ENCODE measurements at places on chromosomes 5 and 9.
A peak's percentile ranks its signal among the peaks of the same experiment; 100 is the strongest.

DNA sequence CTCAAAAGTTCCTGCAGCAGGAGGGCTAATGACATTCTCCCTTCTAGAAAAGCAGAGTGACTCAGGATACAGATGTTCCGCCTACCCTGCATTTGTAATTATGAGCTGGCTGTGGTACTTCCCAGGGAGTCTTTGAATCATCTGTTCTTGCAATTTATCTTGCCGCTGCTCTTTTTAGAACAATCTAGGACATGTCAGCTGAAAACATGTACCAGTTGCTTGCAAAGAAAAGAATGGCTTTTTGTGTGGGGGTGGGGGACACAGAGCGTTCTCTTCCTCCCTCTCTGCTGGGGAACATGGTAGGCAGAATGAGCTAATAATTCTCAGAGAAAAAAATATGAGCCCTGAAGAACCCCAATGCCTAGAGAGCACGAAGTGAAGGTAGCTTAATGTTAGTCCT, 51.7 kb upstream of the TUT7 start:
- DNase-seq: no peak

DNA sequence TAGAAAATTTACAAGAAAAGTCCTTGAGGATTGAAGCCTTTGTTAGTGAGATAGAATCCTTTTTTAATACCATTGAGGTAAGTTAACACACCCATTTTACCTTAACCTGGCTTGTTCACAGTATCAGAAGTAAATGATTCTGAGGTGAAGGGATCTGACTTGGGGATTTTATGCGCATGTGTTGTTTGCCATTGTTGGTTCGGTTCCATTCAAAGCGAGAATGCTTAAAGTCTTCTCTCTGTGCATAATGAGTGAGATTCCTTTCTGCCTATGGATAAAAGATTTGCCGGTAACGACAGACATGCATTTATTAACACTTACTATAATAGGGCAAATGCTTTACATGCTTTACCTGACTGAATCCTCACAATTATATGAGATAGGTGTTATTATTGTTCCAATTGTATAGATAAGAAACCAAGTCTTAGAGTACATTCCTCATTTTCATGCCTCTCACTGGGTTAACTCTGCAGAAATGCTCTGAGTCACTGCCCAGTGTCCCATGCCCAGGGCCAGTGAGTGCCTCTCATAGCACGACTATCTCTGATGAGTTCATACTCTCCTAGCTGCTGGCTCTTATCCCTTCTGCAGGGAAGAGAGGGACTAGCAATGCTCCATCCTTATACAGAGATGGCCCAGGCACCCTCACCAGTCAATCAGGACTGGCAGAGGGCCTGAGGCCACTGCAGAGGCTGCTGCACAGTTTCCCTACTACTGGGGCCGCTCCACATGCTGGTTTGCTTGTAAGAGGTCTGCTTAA, 54.4 kb downstream of the CMYA5 start:
- DNase-seq: no peak

- no peak for DNase-seq
These were observed 18.1 kb upstream of the RPL26L1 start for GRCh38 chr5:172941067-172941516.

GRCh38 chr5:81817980-81818379, 67.1 kb upstream of the SSBP2 start:
- DNase-seq: peak; percentile 38

- DNase-seq: no peak
These were observed 54.1 kb downstream of the MAN2A1 start for GRCh38 chr5:109743770-109744212.

DNA sequence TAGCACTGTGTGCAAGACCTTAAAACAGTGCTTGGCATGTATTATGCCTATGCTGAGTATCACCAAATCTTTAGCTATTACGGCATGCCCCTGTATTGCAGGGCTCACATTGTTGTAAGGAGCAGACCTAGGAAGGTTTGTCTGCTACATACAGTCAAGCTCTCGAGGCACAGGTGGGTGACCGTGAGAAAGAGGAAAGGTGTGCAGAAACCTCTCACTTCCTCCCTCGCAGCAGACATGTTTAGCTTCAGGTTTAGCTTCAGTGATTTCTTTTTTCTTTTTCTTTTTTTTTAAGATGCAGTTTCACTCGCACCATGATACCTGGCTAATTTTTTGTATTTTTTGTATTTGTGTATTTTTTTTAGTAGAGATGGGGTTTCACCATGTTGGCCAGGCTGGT, 275.8 kb upstream of the RIOK2 start:
- DNase-seq: no peak

Data from GDM1 (cell line).